ENCODE measurements at places on chromosomes 2 and 18.

- DNase-seq: no peak
Observed at GRCh38 chr2:207567671-207568070, 37.9 kb downstream of the CREB1 start.

- no peak for DNase-seq
Observed at GRCh38 chr2:133776936-133777573, 208.8 kb upstream of the NCKAP5 start.

- DNase-seq: no peak
Observed at GRCh38 chr2:65311049-65311448, 83.4 kb downstream of the ACTR2 start.

GRCh38 chr2:200466425-200467418 is 43.1 kb downstream of the KCTD18 start:
- peak; percentile 45 for DNase-seq

DNA sequence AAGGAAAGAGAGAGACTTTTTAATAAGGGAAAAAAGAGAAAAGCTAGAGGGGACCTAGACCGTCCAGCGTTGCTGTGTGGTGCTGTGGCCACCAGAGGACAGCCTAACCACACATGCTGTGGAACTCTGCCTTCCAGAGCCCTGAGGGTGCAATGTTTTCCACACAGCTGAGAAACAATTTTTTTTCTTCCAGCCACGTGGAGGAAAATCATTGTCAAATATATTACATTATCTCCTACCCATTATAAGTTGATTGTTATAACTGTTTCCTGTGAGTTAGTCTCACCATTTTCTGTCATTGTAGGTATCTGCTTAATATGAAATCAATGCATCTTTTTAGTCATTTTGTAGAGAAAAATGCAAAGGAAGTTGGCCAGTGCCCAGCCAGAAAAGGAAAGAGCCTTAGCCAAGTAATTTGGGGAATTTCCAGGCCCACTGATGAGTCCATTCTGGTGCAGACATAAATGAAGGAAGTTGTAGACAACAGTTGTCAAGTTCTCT is 5.9 kb upstream of the MRPL19 start:
- peak; percentile 20 for DNase-seq

DNA sequence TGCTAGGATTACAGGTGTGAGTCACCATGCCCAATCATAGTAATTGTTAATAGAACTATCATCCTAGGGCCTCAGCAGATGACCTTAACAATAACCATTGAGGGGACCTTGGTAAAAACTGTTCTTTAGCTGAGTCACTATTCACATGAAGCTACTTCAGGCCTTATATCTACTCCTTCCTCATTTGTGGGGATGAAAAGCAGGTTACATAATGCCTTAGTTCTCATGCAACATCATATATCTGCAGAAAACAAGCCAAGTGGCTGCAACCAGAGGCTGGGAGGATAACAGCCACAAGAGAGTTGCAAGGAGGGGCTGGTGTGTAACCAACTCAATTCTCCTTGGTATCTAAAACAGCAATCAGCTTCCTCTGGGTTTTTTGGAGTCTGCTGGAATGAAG is 445.4 kb downstream of the NBAS start:
- DNase-seq: no peak

- DNase-seq: no peak
Observed at GRCh38 chr2:134773759-134774742, 55.3 kb upstream of the TMEM163 start.

- DNase-seq: no peak
Observed at GRCh38 chr18:48804856-48805610, 145.7 kb downstream of the SMAD7 start.

DNA sequence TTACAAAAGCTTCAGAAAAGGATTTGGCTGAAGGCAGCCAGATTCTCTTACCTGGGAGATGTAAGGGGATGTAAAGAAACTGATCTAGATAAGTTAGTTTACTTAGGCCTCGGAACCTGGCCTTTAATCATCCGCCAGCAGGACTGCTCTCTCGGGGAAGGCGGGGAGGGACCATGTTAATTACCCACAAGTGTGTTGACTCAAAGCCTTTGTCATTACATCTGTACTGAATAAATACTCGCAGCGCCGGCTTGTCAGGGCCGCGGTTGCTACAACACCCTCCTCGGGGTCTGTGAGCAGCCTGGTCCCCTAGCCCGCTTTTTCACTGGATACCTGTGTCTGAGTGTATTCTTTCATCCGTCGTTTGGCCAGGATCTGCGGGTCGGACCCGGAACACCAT is 6.7 kb downstream of the CHMP3 start:
- DNase-seq: no peak

GRCh38 chr2:152564754-152565551 is 152.3 kb downstream of the PRPF40A start:
- DNase-seq: no peak

GRCh38 chr2:169757356-169757755 is 23.7 kb downstream of the KLHL23 start:
- DNase-seq: no peak

DNA sequence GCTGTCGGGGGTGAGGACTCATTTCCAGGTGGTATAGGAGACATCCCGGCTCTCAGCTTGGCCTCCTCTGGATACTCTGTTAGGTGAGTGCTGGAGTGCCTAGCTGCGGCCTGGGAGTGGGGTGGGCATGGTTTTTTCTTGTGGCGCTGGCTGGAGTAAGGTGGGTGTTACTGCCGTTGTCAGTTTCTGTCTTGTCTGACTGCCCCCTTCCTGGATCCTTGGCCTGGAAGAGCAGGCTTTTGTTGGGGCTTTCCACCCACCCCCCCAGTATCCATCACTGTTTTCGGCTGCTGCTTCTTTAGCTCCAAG is 69.2 kb downstream of the DGKD start:
- DNase-seq: no peak
